PC-9 (cell line): ENCODE measurements at places on chromosomes 5 and 9.

DNA sequence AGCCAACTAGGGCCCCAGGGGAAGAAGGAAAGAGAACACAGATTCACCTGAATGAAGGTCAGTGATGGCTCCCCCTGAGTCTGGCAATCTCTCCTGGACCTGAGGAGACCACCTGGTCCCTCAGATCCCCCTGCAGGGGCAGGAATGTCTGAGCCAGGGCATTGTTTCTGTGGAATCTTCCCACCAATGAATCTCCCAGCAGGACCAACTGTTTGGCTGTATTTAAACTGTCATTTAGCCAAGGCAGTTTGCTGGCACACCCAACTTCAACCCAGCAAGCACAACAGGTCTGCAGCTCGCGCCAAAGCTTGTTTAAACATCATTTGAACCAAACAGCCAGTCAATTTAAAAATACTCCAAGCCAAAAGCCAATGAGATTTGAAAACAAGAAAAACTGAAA, 92.6 kb downstream of the SH3TC2 start:
- no peak for DNase-seq

DNA sequence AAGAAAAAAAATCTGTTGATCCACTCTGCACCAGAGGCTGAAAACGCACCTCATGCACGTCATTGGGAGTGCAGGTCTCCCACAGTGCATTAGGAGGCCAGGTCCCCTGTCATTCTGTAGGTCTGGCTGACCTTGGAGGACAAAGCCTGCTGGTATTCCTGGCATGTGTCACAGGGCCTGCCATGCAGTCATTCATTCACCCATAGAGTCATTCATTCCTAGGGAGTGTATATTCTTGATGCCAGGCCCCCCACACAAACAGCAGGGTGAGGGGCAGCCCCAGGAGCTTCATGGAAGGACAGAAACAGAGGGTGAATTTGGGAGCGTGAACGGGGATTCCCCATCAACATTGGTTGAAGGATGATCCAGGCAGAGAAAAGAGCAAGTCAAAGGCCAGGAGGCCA, 2.2 kb downstream of the GBGT1 start:
- no peak for DNase-seq

- DNase-seq = peak; percentile 87
Measured at GRCh38 chr9:133103183-133103986, 17.7 kb downstream of the RALGDS start.

DNA sequence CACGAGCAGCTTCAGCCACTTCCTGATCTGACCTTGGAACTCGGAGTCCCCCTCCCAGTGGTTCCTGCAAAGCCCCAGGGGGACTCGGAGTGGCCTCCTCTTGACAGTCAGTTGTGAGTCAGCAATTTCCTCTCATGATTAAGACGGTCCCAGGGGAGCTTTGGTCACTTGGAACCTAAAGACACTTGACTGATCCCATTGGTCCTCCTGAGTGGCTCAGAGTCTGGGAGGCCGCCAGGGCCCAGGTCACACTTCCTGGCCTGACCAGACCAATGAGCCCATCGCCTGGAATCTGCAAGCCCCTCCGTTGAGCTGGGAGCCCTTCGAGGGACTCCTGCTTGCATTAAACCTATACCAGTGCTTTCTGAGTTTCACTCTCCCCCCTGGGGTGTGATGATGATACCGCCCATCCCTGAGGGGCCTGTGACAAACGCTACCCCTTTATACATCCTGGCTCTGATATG, 29.1 kb downstream of the TSPAN17 start:
- no peak for DNase-seq

DNA sequence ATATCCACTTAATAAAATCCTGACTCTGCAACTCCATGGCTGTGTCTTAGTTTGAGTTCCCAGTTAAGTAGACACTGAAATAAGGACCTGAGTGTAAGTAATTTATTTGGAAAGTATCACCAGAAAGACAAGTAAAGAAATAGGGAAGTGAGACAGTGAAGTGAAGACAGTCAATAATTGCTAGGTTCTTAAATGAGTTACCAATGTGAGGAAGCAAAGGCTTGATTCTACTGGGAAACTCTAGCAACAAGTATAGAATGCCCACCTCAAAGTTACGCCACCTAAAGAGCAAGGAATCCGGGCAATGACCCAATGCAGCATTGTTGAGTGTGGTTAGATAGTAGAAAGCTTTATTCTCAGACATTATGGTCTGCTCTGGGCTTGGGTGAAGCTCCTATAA, 383.9 kb downstream of the TLR4 start:
- no peak for DNase-seq

GRCh38 chr5:54761213-54761701, 224.1 kb downstream of the ESM1 start:
- no peak for DNase-seq

DNA sequence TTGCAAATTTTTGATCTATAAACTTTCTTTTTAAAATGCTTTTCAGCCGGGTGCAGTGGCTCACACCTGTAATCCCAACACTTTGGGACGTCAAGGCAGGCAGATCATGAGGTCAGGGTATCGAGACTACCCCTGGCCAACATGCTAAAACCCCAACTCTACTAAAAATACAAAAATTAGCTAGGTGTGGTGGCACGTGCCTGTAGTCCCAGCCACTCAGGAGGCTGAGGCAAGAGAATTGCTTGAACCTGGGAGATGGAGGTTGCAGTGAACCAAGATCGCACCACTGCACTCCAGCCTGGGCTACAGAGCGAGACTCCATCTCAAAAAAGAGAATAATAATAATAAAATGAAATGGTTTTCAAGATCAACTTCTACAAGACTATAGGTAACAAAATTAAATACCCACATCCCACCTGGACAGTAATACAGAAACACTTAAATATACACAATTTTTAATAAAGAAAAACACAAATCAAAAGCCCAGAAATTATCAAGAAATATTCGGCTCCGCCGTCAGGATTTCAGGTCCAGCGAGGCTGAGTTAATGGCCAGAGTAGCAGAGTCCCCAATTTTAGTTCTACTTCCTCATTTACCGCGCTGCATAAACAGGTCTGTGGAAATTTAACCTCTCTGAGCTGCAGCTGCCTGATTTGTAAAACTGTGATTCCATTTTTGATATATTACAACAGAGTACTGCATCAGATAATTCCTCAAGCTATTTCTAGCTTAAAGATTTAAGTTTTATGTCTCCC, 4.0 kb downstream of the TUT7 start:
- DNase-seq = no peak

- no peak for DNase-seq
Measured at GRCh38 chr9:119986205-119986604, 593.8 kb downstream of the CDK5RAP2 start.

DNA sequence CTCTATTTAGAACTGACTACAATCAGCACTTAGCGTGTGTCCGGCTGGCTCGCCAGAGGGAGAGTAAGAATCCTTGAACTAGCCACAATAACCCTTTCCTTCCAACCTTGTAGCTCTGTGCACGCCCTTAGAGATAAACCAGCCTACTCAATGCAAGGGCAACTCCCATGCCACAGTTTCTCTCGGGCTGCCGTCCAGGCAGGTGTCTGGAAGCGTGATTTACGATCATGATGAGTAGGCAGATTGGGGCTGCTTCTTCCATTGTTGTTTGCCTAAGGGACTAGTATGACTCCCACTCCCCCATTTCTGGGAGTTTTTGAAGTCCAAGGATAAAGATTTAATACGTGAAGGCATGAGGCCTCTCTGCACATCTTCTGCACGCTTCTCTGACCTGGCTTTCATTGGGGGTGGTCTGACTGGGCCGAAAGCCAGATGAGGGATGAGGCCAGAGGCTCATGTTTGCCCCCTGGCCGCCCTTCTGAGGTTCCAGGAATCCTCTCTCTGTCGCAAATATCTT, 134.0 kb upstream of the MYO10 start:
- peak; percentile 43 for DNase-seq

DNA sequence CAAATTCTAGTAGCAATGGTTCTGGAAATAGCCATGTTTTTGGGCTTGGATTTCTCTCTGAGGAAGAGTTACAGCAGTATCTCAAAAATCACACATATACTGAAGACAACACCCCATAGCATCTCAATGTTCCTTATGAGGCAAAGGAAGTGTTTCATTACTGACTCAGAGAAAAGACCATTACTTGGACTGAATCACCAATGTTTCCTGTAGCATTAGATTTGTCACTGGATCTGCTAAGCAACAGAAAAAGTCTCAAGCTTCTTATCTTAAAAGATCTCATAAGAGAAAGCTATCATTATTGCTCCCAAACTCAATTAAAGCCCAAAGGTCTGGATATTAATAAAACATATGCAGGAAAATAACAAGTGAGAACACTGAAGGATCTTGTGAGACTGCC, 272.4 kb downstream of the ADAMTS6 start:
- DNase-seq = no peak

- no peak for DNase-seq
Measured at GRCh38 chr9:123763910-123764588, 165.9 kb downstream of the DENND1A start.

DNA sequence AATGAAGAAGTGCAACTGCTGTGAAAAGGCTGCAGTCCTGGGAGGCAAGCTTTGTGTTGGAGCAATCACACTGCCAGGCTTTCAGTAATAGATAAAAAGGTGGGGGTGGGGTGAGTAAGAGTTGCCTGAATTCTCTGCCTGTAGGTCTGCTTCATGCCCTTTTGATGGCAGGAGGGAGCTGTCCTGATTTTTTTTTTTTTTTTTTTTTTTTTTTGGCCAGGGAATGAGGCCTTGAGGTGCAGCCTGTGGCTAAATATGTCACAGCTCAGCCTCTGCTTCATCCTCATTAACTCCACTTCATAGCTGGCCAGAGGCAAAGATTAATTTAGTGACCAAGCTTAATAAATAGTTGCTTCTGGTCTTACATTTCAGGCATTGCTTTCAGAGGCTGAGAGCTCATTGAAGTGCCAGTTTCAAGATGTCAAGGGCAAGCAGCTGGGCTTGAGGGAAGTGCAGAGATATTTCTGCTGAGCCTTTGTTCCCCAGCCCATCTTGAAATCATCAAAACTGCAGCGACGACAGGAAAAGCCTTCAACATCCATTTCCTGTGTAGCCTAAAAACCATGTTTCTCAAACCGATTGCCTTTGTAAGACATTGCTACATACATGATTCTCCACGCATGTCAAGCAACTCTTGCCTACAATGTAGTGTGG, 134.7 kb downstream of the MACIR start:
- DNase-seq = no peak

DNA sequence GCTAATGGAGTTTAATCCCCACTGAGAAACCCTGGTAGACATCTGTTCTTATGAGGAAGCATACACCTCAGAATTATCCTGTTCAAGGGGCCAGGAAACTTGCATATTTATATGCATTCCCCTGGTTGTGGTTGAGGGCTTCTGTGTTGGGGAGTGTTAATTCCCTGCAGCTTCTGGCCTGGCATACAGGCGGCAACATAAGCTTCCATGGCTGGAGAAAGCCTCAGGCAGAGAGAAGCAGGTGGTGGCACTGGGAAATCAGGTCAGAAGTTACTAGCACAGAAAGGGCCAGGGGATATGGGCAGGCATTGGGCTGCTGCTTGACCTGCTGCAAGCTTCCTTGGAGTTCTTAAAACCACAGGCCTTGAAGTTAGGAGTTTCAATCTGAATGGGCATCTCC, 166.1 kb upstream of the SEMA6A start:
- DNase-seq = no peak

DNA sequence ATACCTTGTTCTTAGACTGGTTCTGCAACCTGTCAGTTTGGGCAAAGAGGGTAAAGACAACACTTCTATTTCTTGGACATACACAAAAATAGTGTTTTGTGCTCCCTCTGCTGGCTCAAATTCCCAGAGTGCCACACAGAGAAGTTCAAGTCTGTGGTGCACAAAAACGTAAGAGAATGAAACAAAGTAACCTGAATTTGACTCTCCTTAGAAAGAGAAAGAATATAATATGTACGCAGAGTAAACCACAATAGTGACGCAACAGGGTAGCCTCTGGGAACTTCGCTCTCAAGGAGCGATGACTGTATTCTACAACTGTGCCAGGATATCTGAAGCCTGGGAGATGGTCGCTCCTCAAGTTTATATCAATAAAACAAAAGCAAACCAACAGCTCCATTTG, 18.5 kb downstream of the DDX31 start:
- DNase-seq = peak; percentile 71

GRCh38 chr5:32522429-32523143, 62.8 kb upstream of the SUB1 start:
- DNase-seq = peak; percentile 59

DNA sequence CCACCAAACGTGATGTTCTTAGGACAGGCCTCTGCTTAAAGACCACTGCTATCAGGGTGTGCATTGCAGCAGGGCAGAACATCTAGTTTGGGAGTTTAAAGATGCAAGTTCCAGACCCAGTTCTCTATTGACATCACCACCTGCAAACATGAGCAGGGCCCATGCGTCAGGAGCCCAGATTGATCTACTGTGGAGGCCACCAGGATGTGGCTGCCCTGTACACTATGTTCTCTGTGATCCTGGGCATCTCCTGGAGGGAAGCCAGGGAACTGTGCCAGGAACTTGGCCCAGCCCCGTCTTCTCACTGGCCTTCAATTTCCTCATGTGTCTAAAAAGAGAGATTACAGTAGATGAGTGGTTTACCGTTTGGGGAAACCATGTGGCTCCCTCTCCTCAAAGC, 87.1 kb downstream of the PDE6A start:
- no peak for DNase-seq
